ENCODE measurements at places on chromosomes 3 and 15.
A peak's percentile ranks its signal among the peaks of the same experiment; 100 is the strongest.

- no peak for DNase-seq
These were observed 165.3 kb downstream of the GOLIM4 start for GRCh38 chr3:167930453-167930852.

GRCh38 chr3:123688241-123688747 is 103.4 kb upstream of the HACD2 start:
- DNase-seq, result peak; percentile 89

DNA sequence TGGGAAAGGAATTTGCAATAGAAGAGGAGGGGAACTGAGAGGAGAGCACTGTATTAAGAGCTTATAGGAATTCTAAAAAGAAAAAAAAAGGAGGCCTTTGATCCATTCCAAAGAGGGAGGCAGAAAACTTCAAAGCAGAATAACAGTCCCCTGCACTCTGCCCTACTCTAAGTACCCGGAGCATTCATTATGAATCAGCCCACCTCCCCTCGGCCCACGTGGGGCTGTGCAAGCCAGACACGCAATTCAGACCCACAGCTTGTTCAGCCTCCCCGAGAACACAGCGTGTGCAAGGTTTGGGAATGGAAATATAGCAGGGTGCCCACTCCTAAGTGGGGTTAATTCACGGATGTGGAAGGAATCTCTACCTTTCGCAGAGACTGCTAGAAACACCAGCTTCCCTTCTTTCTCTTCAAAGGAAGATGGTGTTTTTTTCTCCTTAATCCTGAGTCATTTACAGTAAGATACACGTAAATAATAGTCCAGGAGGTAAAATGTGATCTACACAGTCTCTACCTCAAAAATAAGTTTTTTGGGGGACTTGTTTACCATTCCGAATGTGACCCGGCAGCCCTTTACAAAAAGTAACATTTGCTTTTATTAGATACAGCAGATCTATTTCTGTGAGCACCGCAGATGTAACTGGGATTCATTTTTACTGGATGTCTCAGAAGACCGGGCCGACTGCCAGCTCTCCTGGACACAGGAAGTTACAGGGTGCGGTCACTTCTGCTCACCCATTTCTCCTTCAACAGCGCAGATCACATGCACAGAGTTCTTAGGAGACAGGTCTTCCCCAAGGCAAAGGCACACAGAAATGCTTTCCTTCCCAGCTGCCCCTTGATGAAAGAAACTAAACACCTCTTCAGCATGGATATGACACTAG is 768.5 kb upstream of the CFAP20DC start:
- peak; percentile 83 for DNase-seq

GRCh38 chr3:8451696-8452095 is 49.9 kb upstream of the LMCD1 start:
- DNase-seq, result no peak

DNA sequence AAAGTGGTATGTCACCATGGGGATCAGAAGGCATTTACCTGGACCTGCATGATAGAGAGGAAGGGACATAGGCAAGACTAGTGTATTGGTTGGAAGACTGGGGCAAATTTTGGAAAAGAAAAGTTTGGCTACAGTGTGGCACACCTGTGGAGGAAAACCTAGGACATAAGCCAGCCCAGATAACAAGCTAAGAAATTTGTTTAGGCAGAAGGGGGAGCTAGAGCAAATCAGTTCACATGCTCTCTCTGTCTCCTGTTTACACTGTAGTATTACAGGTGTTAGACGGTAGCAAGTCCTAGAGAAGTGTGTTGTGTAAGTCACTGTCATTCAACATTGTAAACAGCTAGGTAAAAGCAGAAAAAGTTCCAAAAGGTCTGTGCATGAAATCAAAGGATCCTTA is 11.9 kb upstream of the ALDH1A2 start:
- no peak for DNase-seq

DNA sequence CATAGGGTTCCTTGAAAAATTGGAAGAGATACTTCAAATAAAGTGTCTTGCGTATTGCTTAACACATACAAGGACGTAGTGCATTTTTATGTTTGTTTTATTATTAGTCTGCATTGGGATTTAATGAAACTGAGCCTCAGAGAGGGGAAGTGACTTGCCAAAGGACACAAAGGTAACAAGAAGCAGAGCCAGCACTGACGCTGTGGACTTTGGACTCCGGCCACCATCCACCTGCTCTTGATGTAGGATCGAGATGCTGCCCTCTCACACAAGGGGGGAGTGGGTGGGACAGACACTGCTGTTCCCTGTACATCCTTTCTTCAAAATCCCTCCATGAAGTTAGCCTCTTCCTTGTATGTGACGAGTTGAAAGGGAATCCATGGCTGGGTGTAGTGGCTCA is 435.4 kb upstream of the RGMA start:
- no peak for DNase-seq

DNA sequence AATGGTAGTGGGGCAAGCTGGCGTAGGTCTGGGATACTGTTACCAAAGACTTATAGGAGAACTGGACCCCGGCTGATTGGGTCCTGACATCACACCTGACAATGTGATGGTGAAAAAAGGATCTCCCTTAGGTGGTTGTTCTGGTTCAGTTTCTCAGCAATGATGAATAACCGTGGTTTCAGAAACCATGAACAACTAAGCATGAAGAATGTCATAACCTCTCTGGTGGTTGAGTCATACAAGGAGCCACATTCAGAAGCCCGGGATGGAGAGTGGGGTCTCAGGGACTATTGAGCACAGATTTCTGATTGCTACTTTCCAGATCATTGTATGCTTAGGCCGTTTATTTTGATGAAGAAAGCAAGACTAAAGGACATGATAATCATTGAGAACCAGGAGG is 17.4 kb downstream of the GPR160 start:
- peak; percentile 34 for DNase-seq

DNA sequence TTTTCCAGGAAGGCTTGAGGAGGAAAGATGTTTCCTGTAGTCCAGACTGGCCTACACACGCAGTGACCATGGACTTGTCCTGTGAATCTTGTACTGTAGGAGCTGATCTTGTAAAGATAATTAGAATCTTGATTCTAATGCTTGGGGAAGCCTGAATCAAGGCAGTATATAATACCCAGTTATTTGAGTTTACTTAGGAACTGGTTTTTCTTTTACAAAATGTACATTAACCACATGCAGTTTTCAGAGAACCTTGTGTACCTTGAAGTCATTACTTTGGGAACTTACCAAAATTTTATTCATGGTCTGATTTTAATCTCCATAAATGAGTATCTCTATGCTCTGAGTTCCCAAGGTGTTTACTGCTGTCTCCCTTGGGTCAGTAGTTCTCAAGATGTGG is 439.9 kb upstream of the AZI2 start:
- no peak for DNase-seq

DNA sequence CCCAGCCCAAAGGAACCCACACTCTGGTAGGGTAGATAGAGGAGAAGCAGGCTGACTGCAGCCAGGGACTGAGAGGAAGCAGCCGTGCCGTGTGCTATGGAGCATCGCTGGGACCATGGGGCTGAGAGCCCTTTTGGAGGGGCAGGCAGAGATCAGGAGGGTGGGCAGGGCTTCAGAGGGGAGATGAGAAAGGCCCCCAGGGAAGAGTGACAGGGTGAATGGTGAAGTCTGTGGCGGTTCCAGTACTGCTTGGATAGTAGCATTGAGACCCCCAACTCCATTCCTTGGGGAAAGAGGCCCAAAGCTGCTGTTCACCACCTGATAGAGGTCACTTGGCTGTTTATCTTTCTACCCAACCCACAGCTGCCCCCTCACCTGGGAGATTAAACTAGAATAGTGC is 80.0 kb upstream of the MRPS22 start:
- no peak for DNase-seq

DNA sequence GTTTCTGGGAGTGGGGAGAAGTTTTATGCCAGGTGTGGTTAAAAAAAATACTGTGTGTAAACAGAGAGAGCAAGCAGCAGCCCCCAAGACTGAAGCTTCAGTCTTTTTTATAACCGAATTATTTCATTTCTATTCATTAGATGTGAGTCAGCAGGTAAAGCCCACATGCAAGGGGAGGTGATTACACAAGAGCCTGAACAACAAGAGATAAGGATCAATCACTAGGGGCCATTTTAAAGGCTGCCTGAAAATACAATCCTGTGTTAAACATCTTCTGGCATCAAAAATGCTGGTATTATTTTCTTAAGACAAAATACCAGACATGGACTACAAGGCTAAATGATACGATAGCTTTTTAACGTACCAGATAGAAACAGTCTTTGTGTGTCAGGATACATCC is 217.3 kb downstream of the SUCLG2 start:
- DNase-seq, result no peak

DNA sequence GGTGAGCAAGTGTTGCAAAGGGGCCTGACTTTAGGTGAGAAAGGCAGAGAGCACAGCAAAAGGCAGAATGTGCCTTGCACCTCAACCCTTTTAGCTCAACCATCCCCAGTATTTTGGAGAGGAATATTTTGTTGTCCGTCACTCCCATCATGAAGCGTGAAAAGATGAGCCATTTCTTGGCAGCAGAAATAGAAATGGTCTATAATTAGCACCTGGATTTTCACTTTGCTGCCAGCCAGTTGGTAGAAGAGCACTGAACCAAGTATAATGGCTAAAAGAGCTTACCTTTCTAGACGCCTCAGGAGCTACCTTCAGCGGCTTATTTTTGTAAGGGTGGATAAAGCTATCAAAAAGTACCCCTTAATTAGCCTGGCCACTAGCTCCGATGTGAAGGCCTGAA is 406.7 kb downstream of the OCA2 start:
- DNase-seq, result no peak

DNA sequence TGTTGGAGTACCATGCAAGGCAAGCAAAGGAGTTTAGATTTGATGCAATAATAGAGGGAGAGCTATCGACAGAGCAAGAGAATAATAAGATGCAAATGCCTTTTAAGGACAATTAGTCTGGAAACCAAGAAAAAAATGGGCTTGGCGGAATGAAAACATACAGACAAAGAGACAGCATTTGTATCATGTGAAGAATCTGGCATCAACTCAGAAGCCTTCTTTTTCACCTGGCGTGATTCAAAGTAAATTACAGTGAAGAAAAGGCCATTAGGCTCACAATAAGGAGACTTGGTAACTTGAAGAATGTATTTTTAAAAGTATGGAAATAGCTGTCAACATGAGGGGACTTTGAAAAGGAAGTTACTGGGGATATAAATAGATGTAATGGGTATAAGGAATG is 521.2 kb upstream of the GOLIM4 start:
- DNase-seq, result no peak

- DNase-seq, result no peak
These were observed 70.3 kb downstream of the OXNAD1 start for GRCh38 chr3:16335333-16335732.

DNA sequence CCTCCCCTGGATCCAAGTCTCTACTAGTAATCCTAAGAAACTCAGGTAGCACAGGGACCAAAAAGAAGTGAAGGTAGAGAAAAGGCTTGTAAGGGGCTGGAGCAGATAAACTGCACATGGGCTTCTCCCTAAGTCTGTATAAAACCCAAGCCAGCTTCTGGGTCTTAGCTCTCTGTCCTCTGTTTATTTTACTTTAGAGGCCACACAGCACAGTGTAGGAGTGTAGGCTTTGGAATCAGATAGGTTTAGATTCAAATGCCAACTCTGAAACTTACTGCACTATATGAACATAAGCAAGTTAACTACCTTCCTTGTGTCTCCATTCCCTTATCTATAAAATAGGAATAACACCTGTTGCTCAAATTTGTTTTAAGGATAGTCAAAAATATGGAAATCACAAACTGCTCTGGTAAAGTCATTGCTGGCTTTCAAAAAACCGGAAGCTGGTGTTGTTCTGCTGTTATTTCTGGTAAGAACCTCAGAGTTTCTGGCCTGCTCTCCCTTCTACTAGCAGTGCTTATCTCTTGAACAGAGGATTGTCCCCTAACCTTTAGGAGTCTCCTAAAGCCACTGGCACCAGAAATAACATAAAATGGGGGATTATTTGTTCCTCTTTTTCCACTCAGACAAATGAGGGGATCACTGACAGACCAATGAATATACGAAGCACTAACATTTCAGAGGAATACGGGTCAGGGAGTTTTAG is 33.8 kb downstream of the PIK3R4 start:
- DNase-seq, result no peak

- DNase-seq, result no peak
These were observed 27.1 kb downstream of the SLC12A1 start for GRCh38 chr15:48233246-48233645.

DNA sequence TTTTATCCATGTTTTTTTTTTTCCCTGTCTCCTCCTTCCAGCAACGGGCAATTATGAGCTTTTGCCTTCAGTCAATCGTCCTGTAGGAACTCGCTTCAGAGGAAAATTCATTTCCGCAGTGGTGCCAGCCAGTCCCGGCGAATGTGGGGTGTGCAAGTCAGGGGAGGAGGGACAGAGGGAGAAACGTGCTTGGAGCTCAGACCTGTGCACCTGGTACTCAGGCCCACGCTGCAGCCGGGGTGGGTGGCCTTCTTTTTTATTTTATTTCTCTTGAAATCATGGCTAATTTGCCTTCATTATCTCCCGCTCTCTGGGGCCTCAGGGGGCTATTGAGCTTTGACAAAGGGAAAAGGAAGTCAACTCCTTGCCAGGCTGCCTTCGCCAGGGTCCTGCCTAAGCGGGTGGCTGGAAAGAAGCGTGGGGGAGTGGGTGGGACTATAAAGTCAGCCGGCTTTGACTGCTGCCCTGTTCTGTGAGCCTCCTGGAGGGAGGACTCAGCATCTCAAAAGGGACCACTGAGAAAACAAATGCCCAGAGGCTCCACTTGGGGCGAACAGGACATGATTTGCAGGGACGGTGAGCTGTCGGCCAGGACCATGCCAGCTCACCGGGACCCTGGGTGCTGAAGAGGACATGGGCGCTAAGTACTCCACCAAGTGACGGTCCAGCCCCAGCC is 5.5 kb downstream of the GRIP2 start:
- no peak for DNase-seq

- DNase-seq, result no peak
These were observed 838.5 kb downstream of the DIPK2A start for GRCh38 chr3:144810160-144810559.

DNA sequence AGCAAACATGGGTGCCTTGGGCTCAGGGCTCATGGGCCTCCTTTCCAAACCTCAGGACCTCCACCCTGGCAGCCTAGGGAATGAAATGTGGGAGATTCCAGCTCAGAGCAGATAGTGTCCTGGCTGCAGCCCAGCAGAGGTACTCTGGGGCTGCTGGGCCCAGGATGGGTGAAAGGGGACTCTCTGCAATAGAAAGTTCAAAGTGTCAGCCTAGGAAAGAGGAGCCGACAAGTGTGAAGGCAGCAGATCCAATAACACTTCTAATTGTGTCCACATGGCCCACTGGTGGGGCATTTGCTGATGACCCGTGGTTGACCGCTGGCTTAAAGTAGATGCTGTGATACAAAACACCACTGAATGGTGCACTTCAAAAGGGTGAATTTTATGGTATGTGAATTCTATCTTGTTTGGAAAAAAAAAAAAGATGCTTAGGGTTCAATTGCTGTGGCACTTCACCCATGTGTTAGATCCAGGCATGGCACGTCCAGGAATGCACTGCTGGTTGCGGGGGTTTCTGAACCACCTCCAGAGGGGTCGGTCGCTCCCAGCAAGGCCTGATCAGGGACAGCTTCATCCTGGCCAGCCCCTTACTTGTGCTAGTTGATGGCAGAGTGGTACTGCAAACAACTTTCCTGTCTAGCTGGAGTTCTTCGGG is 20.9 kb downstream of the AMOTL2 start:
- no peak for DNase-seq

- no peak for DNase-seq
These were observed 243.2 kb downstream of the ROBO2 start for GRCh38 chr3:77283108-77283507.
